ENCODE measurements at places on chromosomes 13 and 19.

- DNase-seq = no peak
Measured at GRCh38 chr13:60990032-60990733, 425.5 kb downstream of the PCDH20 start.

- DNase-seq = no peak
Measured at GRCh38 chr19:14418856-14419105, 360 bp downstream of the DDX39A start.

DNA sequence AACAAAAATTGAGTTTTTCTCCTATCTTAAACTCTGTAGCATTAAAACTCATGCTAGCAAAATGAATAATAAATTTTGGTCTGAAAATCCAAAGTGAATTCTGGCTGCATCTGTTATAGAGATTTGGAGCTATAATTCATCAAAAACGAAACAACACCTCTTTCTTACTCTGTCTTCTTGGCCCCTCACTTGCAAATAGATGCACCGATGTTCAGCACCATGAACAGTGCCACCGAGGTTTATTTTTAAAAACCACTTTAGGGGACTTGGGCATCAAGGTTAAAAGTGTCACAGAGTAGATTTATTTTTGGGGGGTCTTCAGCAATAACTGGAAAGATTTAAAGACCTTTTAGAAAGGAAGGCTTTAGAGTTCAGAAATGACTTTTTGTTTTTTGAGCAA lies 26.1 kb upstream of the EID2 start:
- DNase-seq = no peak

DNA sequence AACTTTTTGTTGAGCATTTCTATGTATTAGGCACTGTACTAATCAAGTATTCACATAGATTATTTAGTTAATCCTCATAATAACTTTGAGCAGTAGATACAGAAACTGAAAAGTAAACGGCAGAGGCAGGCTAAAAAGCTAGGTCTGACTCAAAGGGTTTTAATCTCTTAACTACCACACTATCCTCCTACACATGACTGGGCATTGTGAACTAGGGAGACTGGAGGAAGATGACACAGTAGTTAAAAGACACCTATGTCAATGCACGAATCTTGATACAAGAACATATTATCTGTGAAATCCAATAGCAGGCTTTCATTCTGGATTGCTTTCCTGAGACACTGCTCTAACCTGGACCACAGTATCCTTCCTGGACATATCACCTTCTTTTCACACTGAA lies 36.3 kb downstream of the MICU2 start:
- no peak for DNase-seq

DNA sequence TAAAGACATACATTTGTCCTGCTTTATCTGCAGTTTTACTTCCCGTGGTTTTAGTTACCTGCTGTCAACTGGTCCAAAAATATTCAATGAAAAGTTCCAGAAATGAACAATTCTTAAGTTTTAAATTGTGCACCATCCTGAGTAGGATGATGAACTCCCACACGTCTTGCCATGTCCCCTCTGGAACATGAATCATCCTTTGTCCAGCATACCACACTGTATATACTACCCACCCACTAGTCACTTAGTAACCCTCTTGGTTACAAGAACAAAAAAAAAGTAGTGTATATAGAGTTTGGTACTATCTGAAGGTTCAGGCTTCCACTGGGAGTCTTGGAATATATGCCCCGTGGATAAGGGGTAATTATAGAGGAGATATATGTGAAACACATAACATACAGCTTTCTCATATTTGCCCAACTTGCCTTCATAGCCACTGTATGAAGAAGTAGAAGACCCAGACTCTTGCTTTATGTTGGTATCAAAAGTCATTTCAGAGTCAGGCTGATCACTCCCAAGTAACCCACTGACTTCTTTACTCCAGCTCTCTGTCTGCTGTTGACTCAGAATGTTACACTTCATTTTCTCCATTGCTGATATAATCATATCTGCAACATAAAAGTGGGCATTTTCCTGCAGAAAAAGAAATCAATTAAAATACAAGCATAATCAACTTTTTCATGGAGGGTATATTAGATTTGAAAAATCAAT lies 19.3 kb downstream of the RUBCNL start:
- no peak for DNase-seq

GRCh38 chr13:114118086-114118485 lies 14.3 kb downstream of the RASA3 start:
- DNase-seq = no peak

- DNase-seq = no peak
Measured at GRCh38 chr13:50994651-50995050, 85.1 kb downstream of the RNASEH2B start.

DNA sequence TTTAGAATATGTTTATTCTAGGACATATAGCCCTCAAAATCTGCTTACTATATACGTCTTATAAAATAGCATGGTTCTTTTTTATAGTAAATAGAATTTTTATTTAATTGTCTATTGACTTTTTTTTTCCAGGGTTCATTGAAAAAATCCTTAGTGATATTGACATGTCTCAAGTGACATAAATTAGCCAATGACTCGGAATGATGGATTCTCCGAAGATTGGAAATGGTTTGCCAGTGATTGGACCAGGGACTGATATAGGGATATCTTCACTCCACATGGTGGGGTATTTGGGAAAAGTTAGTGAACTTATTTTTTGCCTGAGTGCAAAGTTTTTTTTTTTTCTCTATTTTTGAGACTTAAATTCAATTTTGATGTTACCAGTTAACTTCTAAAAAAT lies 3.2 kb downstream of the USPL1 start:
- no peak for DNase-seq

GRCh38 chr19:15222738-15223648 lies 9.3 kb downstream of the EPHX3 start:
- peak; percentile 89 for DNase-seq

DNA sequence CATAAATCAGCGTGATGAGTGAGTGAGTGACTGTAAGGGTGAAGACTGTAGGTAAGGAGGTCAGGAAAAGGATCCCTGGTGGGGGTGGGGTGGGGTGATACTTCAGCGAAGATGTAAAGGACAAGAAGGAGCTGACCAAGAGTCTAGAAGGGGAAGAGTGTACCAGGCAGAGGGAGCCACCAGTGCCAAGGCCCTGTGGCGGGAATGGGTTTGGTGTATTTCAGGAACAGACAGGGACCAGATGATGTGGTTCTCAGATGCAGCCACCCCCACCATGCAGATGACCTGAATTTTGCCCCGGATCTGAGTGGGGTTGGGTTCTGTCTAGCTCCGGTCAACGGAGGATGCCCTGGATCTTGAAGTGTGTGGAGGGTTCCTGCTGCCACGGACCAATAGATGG lies 30.1 kb upstream of the SLC7A10 start:
- no peak for DNase-seq

GRCh38 chr13:41327994-41328790 lies 17.1 kb downstream of the NAA16 start:
- DNase-seq = no peak

- DNase-seq = no peak
Measured at GRCh38 chr19:14497228-14497921, 1.4 kb upstream of the GIPC1 start.

- no peak for DNase-seq
Measured at GRCh38 chr13:39302820-39303219, 264.6 kb downstream of the NHLRC3 start.

- no peak for DNase-seq
Measured at GRCh38 chr13:113802761-113803160, 43.7 kb downstream of the TMEM255B start.
